ENCODE measurements at places on chromosomes 1 and 21.
A peak's percentile ranks its signal among the peaks of the same experiment; 100 is the strongest.

GRCh38 chr1:209063767-209064659, 519.5 kb upstream of the CAMK1G start:
- DNase-seq, result no peak

GRCh38 chr1:145702826-145703225, 4.3 kb downstream of the PDZK1 start:
- no peak for DNase-seq

DNA sequence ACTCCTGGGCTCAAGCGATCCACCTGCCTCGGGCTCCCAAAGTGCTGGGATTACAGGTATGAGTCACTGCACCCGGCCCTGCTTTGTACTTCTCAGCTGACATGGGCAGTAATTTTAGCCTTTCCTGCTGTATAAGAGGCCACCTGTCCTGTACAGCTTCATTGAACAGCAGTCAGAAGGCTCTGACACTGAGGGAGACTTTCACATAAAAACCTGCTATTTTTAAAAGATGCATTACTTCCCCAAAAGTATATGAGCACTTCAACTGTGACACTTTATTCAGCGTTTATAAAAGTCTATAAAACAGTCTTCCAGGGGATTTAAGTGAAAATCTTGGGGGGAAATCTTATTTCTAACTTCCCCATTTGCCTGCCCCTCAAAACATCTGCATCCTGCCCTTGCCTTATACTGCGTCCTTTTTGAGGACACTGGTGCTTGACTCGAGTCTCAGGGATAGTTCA, 17.6 kb downstream of the RNU5D-1 start:
- DNase-seq, result no peak

DNA sequence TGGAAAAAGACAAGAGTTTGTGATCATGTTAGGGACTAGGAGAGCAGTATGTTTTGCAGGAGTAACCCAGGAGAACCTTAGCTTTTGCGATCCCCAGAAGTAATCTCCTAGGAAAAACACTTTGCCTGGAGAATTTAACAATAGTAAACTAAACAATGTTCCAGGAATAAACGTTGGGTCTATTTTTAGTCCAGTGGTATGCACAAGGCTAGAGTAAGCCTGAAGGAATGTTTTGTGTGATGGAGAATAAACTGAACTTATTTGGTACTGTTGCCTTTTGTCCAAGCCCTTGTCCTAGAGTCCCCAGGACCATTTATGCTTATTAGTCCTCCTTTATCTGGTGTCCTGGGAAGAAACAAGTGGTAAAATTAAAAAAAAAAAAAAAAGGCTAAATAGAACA, 28.7 kb upstream of the RGS5 start:
- no peak for DNase-seq

DNA sequence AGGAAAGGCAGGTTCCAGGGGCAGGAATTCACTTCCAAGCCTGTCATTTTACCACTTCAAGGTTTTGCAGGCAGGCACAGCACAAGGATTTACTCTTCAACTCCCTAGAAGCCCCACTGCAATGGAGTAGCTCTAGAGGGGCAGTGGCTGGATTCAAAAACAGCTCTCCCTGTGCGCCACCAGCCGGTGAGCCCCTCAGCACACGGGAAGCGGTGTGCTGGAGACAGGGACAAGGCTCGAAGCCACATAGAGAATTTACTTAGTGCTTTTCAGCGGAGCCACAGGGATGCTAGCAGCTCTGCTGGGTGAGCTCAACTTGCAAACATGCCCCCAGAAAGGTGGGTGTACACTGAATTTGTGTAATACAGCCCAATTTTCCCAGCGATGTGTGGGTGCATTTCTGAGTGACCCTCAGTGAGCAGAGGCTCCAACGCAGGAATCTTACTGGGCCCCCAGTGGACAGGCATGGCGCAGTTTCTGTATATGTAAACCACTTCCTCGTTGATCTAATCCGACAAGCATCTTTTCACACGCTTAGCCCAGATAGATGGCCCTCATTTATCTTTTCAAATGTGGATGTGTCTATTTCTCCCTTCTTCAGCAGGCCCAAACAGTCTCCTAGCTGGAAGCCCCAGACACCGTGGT, 10.9 kb downstream of the VWA5B1 start:
- no peak for DNase-seq

- DNase-seq, result no peak
These were observed 21.2 kb downstream of the IQGAP3 start for GRCh38 chr1:156551066-156551643.

DNA sequence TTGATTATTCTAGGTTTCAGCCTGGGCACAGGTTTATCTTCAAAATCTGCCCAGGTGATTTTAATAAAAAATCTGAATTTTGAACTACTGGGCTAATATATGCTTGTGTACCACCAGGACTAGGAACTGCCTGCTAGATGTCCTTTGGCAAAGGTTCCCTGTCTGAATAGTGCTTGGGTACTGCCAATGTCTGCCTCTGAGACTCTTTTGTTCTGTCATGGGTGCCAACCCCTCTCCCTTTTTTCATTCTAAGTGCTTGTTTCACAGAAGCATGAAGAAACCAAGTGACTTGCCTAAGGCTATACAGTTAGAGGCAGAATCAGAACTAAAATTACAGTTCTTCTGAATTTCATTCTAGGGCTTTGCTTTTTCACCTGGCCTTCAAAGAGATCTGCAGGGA, 106.3 kb upstream of the CACHD1 start:
- DNase-seq, result no peak

- DNase-seq, result no peak
These were observed 95.5 kb upstream of the TPTE start for GRCh38 chr21:10425856-10426255.

GRCh38 chr1:151106894-151107293, 36.3 kb downstream of the GABPB2 start:
- no peak for DNase-seq

- no peak for DNase-seq
These were observed 4.7 kb upstream of the DENND2D start for GRCh38 chr1:111204983-111205713.

- DNase-seq, result no peak
These were observed 50.3 kb downstream of the HIVEP3 start for GRCh38 chr1:41868241-41868998.

DNA sequence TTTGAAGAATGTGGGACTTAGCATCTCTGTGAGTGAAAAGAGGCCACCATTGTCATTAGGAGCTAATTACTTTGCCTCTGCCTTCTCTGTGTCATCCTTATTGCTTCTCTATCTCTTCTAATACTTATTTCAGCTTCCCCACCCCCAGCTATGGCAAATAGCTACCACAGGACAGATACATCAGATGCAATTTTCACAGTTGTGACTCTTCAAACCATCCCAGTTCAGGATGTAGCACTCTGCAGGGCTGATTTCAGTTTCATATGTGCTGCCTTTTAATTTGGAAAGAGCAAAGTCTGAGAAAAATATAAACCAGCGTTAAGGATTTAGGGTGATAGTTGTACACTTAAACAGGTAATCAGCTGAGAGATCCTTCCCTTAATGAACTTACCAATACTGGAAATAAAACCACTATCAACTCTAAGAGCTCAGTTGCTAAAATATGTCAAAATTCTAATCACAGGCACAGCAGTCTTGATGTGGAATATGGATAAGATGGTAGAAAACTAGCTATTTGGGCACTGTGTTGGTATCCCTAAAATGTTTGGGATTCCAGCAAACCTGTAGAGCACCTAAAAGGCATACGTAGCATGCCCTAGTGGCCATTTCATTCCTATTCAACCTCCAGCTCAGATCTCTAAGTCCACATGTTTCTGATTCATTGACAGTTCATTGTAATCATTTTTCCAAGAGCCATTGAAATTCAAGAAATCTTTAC, 148.4 kb downstream of the SYT2 start:
- no peak for DNase-seq

DNA sequence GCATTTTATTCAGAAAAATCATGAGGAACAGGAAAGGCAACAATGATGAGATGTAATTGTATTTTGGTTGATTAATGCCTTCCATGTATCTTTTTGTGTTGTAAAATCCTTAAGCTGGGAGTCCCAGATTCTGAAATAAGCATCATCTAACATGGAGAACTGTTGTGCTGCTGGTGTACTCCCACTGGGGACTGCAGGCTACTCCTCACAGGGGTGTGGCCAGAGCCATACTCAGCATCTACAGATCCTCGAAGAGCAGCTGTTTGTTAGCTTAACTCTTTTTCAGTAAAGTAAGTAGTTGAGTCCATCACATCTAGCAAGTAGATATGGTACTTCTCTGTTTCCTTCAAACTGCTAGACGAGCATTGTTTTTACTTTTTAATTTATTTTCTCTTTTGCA, 358.0 kb downstream of the BRINP3 start:
- DNase-seq, result no peak

DNA sequence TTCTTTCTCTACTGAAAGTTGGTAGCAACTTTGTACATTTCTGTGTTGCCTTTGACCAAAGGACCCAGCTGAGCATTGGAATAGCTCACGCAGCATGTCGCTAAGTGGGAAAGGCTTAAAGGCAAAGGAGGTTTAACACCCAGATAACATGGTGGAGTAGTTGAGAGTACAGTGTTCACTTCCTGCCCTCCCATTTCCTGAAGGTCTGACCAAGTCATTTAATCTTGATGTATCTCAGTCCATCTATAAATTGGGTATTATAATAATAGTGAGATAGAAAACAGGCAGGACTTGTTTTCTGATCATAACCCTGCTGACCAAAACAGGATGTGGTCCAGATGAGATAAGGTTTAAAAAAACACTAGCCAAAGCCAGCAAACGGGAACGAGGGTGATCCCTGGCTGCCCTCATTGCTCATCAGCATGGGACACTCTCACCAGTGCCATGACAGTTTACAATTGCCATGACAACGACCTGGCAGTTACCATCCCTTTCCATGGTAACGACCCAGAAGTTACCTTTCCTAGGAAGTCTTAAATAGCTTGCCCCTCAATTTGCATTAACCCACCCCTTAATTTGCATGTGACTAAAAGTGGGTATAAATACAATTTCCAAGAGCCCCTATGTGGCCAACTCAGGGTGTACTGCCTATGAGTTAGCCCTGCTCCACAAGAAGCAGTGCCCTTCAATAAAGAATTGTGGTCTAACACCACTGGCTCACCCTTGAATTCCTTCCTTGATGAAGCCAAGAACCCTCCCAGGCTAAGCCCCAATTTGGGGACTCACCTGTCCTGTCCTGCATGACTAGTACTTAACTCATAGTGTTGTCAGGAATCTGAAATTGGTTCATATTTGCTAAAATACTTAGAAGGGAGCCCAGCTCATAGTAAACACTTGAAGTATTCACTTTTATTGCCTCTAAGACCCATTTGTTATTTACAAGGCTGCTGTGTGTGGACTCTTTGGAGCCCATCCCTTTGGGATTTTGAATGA, 28.4 kb upstream of the FHAD1 start:
- DNase-seq, result no peak

GRCh38 chr1:94602802-94603625, 61.5 kb upstream of the F3 start:
- DNase-seq, result no peak

DNA sequence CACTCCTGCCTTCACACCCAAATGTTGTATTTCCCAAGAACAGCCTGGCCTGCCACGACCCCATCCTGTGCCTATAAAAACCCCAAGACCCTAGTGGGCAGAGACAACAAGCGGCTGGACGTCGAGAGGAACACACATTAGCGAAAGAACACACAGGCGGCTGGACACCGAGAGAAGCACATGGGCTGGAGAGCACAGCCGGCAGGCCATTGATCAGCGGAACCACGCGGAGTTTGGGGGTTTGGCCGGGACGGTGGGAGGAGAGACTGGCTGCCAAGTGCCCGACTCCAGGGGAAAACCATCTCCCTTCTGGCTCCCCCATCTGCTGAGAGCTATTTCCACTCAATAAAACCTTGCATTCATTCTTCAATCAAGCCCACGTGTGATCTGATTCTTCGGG, 10.4 kb upstream of the DESI2 start:
- no peak for DNase-seq

DNA sequence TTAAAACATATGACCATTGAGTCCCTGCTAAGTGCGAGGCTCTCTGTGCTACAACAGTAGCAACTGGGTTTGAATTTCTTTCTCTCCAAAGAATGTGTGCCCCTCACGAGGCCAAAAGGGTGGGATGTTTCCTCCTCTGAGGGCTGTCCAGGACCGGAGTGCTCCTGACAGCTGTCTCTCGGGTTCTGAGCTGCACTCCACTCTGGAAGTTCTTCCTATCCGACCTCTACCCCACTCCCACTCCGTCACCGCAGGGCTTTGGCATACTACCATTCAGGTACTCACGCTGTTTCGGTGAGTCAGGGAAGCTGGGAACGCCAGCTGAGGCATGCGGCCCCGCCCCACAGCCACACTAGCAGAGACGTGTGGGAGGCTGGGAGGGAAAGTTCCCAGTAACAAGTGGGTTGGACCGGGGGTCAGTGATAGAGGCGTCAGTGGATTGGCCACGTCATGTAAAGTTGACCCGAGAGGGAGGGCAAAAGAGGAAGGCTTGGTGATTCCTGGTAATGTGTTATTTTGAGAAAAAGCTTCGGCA, 705 bp upstream of the SLC50A1 start:
- DNase-seq, result no peak

DNA sequence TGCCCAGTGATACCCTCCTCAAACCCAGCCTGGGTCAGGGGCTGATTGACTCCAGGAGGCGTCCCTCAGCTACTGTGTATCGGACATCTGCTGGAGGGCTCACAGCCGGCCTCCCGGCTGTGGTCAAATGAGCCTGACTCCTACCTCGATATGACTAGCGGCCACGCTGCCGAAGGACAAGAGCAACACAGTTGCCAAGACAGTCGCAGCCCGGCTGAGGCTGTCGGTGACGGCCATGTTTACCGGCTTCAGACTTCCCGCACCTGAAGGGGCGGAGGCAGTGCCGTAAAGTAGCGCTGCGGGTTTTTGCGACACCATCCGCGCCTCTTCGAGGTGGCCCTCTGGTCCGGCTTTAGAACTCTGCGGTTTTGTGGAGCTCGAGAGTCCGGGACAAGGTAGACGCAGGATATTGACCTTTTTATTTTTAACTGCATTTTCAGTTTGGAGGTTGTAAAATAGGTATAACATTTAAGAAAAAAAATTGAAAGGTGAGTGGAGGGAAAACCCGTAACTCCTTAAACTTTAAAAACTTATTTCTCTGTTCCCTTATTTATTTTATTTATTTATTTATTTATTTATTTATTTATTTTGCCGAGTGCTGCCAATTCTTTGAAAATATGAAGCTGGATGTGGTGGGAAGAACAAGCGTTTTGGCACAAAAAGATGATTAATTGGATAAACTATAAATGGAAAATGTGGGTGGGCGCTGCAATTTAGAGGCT, at the start of gene PIGK:
TSS of gene PIGK (minus strand) at position 265 of the 722 bp plus-strand sequence. CDS start at position 237, 28 bp downstream.
- DNase-seq, result peak; percentile 92

GRCh38 chr1:243471754-243472745, 216.2 kb downstream of the SDCCAG8 start:
- no peak for DNase-seq

GRCh38 chr1:29974316-29974724, 738.0 kb downstream of the PTPRU start:
- DNase-seq, result peak; percentile 90

Data from NT2/D1 (cell line).